MCF 10A (cell line): ENCODE measurements at places on chromosomes 1 and 21. TPM values are rescaled to one million over a fixed set of nuclear protein-coding genes. Genes with fewer than 3 reads are reported as not detected.

GRCh38 chr1:7456722-7457082 lies 314.4 kb upstream of the VAMP3 start:
- DNase-seq: no peak

GRCh38 chr1:193634470-193634869 lies 448.1 kb upstream of the B3GALT2 start:
- DNase-seq: peak; percentile 21

DNA sequence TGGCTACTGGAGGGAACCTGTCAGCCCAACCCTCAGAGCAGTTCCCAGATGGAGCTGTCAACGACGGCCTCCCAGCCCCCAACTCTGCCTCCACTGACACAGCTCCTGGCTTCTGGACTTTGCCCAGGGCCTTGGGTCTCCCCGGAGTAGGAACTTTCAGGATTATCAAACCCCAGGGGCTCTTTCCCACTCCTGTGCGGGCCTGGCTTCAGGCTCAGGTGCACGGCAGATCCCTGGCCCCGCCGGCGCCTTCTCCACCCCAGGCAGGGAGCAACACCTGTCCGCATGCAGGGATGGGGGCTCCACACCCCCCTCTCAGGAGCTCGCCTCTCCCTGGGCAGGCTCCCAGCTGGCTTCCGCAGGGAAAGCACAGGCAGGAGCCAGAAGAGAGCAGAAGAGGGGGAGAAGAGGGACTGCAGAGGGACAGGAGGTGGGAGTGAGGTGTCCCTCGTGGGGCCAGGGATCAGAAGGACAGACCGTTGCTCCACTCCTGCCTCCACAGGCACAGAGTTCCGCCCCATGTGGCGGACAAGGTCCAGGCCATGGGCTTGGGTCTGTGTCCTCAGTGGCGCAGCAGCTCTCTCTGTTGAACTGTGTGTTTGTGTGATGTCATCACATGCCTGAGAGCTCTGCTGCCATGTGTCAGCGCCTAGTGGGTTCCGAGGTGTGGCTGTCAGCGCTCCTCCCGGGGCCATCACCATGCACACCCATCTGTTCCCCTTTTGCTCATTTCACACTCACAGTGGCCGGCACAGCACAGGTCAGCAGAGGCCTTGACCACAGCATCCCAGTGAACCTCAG lies 107.7 kb downstream of the PDE9A start:
- peak; percentile 18 for DNase-seq

- no peak for DNase-seq
These were observed 12.4 kb upstream of the ZNF697 start for GRCh38 chr1:119660253-119661083.

GRCh38 chr1:167861664-167862381 lies 52.1 kb downstream of the ADCY10 start:
- no peak for DNase-seq

DNA sequence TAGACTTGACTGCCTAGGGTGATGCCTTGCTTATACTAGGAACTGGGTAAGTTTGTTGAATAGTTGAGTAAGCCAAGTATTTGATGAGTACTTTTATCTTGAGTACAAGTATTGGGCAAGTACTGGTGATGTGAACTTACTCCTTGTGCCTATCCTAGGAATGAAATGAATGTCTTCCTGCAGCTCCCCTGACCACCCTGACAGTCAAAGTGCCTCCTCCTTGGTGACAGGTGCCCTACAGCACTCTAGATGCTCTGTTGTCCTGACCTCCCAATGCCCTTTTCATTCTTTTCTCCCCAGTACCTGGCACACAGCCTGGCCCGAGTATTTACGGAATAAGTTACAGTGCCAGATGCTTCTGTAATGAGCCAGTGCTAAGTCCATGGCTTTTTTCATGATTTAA lies 25.5 kb downstream of the PCSK9 start:
- peak; percentile 43 for DNase-seq

GRCh38 chr1:235244974-235245592 lies 82.9 kb downstream of the ARID4B start:
- DNase-seq: no peak

DNA sequence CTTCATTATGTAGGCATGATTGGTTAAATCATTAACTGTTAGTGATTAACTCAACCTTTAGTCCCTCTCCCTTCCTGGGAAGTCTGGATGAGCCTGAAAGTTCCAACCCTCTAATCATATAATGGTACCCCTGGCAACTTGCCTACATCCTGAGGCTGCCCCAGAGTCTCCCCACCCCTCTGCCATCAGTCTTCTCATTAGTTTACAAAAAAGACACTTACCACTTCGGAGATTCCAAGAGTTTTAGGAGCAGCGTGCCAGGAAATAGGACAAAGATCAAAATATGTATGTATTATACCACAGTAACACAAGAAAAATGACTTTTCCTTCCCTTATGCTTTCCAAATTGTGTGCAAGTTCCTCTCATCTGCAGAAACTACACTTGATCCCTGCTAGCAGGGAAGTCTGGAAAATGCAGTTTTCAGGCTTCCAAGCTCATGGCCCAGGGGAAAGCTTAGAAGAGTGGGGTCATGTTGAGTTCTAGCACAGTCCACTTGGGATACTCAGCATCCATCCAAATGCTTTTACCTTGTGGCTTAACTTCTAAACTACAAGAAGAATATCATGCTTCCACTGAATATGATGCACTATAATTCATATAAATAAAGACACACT lies 64.6 kb upstream of the PPIH start:
- DNase-seq: no peak

The C8B gene
- not detected in 2 replicates for total RNA-seq

The KCNT2 gene
- 1.2 and 1.5 TPM in 2 replicates for total RNA-seq
